ENCODE measurements at places on chromosomes 11 and 22. TPM values are rescaled to one million over a fixed set of nuclear protein-coding genes. Genes with fewer than 3 reads are reported as not detected.

Gene PICK1
- 37.9 TPM for total RNA-seq

Gene LRRC74B
- total RNA-seq, result 0.31 TPM

Gene MN1
- total RNA-seq, result 0.49 TPM

Gene HYOU1
- 82.0 TPM for total RNA-seq

Gene OR51G1
- total RNA-seq, result not detected

Gene MLC1
- 0.16 TPM for total RNA-seq

Gene ADAMTS8
- 10.5 TPM for total RNA-seq

Gene ART1
- not detected for total RNA-seq

Gene NOX4
- not detected for total RNA-seq

Gene SCGB2A2
- not detected for total RNA-seq

Gene SHANK2
- 38.7 TPM for total RNA-seq

Gene F2
- 0.19 TPM for total RNA-seq

Gene TEX12
- total RNA-seq, result 0.80 TPM

Gene OR52J3
- not detected for total RNA-seq

Gene CCDC188
- 0.41 TPM for total RNA-seq
